Cerebellum (tissue), 4 donors: ENCODE measurements at places on chromosomes 7 and 10. TPM values are rescaled to one million over a fixed set of nuclear protein-coding genes. Genes with fewer than 3 reads are reported as not detected.

The SEMA3D gene
- 39.2 TPM for total RNA-seq

The SPDYE6 gene
- total RNA-seq: not detected

The ASAH2B gene
- 9.1 TPM for total RNA-seq

The CYP2C18 gene
- not detected for total RNA-seq

The EVX1 gene
- not detected for total RNA-seq

The TMEM139 gene
- 0.64 TPM for total RNA-seq

The ZNF804B gene
- total RNA-seq: 3.7 TPM

The TFPI2 gene
- 1.4 TPM for total RNA-seq

The PCDH15 gene
- total RNA-seq: 36.2 TPM

The TACR2 gene
- total RNA-seq: 0.82 TPM

The SEMA3E gene
- total RNA-seq: 5.5 TPM

The TYW1B gene
- 3.9 TPM for total RNA-seq

The CPN1 gene
- not detected for total RNA-seq

The HOXA10 gene
- not detected for total RNA-seq

The ASB15 gene
- total RNA-seq: 0.64 TPM

The CALHM1 gene
- total RNA-seq: not detected

The OR2A5 gene
- total RNA-seq: not detected

The MYOF gene
- 8.1 TPM for total RNA-seq

The CYP3A7 gene
- 0.45 TPM for total RNA-seq

The OR6V1 gene
- total RNA-seq: not detected

The PRSS37 gene
- total RNA-seq: not detected

The UPP1 gene
- total RNA-seq: 23.5 TPM

The CALCR gene
- 0.45 TPM for total RNA-seq

The ZNF394 gene
- 23.7 TPM for total RNA-seq

The OR13A1 gene
- 0.45 TPM for total RNA-seq

The HIBADH gene
- total RNA-seq: 17.6 TPM

The SERPINE1 gene
- total RNA-seq: 0.27 TPM

The MOGAT3 gene
- total RNA-seq: not detected

The NKX1-2 gene
- 0.54 TPM for total RNA-seq

The BRAF gene
- 94.5 TPM for total RNA-seq

The PHKG1 gene
- 2.5 TPM for total RNA-seq

The TET1 gene
- total RNA-seq: 41.6 TPM

The KCND2 gene
- total RNA-seq: 102 TPM

The WNT2 gene
- total RNA-seq: 0.18 TPM

The HOXA7 gene
- not detected for total RNA-seq

The GARIN1A gene
- total RNA-seq: 1.9 TPM
